ENCODE measurements at places on chromosomes 2 and 18. TPM values are rescaled to one million over a fixed set of nuclear protein-coding genes. Genes with fewer than 3 reads are reported as not detected.

Gene FEV
- not detected for total RNA-seq

Gene SCG2
- 31.7 TPM for total RNA-seq

Gene TGIF1
- total RNA-seq: 30.3 TPM

Gene TAF4B
- total RNA-seq: 8.9 TPM

Gene SANBR
- total RNA-seq: 67.1 TPM

Gene GNLY
- not detected for total RNA-seq

Gene PIEZO2
- total RNA-seq: 11.0 TPM

Gene PMAIP1
- 2.4 TPM for total RNA-seq

Gene PJVK
- total RNA-seq: 3.3 TPM

Gene C2orf81
- total RNA-seq: 1.1 TPM

Gene LINC00305
- not detected for total RNA-seq

Gene MYO3B
- 1.2 TPM for total RNA-seq

Gene MROH2A
- total RNA-seq: not detected

Gene ERICH2
- not detected for total RNA-seq

Gene SOX11
- total RNA-seq: 146 TPM

Gene DQX1
- total RNA-seq: 0.45 TPM

Gene BCL11A
- total RNA-seq: 128 TPM

Gene HOXD1
- not detected for total RNA-seq

Gene RAB6C
- total RNA-seq: 1.2 TPM

Gene TSPYL6
- total RNA-seq: 0.18 TPM

Gene HRH4
- total RNA-seq: 0.18 TPM

Gene RAD51AP2
- 0.54 TPM for total RNA-seq

Gene MALT1
- 31.1 TPM for total RNA-seq

Gene DOCK10
- total RNA-seq: 53.0 TPM

Gene REG3G
- not detected for total RNA-seq

Gene BOK
- 19.1 TPM for total RNA-seq

Gene CDKL4
- total RNA-seq: 5.6 TPM

Gene FN1
- total RNA-seq: 262 TPM

Gene RAB6D
- total RNA-seq: 0.36 TPM

Gene COA5
- total RNA-seq: 45.7 TPM

Gene SCN7A
- total RNA-seq: 4.9 TPM

Gene DSC2
- 7.2 TPM for total RNA-seq

Gene C1QL2
- 0.27 TPM for total RNA-seq

Gene CAPN13
- 0.36 TPM for total RNA-seq

Gene RNF152
- total RNA-seq: 80.7 TPM

Gene EN1
- total RNA-seq: 5.4 TPM

Gene BOLL
- total RNA-seq: not detected

Gene XDH
- total RNA-seq: 0.54 TPM

Gene CPO
- not detected for total RNA-seq

Gene DOK6
- 39.6 TPM for total RNA-seq

Gene PTPN2
- total RNA-seq: 30.7 TPM

Gene SRBD1
- 30.0 TPM for total RNA-seq

Gene GLS
- 145 TPM for total RNA-seq
